ENCODE measurements at places on chromosomes 6 and 20.
A peak's percentile ranks its signal among the peaks of the same experiment; 100 is the strongest.

- DNase-seq = no peak
Observed at GRCh38 chr20:40540166-40540565, 148.9 kb downstream of the MAFB start.

- DNase-seq = no peak
Observed at GRCh38 chr20:1830240-1830639, 65.0 kb upstream of the SIRPA start.

DNA sequence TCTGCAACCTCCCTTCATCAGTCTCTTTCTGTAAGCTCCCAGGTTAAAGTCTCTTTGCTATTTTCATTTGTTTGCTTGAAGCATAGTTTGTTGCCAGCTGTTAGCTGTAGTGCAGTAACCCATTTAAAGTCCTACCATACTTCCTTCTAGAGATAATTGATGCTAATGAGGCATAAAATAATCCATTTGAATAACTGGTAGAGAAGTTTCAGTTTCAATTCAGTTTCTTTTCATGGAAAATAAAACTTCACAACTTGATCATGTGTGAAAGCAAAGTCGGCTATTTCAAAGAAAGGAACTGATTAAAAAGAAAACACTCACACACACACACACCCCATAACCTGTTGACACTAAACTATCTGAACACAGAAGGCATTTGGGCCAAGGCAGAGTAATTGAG, 68.5 kb upstream of the TENT5A start:
- DNase-seq = no peak

DNA sequence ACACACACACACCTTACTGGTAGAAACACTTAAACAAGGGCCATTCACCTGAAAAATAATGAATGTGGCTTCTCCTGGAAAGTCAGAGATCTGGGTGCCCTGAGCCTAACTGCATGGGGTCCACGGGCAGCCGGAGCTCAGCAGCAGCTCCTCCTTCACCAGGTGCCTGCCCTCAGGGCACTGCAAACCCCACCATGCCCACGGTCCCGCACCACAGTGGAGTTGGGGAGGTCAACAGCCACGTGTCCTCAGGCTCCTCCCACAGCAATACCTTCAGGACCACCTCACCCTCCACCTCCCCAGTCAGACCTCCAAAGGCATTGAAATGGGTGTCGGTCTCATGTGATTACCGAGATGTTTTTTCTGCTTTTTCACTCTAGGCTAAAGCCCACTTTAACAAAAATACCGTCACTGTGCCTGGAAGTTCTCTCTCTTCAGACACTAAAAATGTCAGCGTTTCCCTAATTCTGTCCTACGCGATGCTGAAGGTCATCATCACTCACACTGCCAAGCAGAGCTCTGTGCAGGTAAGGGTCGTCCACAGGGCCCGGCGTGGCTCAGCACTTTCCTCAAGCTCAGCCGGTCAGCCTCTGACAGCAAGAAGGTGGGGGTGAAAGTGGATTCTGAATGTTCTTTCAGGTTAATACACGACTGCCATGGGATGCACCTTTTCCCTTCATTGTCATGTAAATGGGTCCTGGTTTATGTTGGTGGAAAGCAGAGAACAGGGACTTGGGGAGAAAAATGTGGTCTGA, 48.9 kb downstream of the CDK5RAP1 start:
- no peak for DNase-seq

DNA sequence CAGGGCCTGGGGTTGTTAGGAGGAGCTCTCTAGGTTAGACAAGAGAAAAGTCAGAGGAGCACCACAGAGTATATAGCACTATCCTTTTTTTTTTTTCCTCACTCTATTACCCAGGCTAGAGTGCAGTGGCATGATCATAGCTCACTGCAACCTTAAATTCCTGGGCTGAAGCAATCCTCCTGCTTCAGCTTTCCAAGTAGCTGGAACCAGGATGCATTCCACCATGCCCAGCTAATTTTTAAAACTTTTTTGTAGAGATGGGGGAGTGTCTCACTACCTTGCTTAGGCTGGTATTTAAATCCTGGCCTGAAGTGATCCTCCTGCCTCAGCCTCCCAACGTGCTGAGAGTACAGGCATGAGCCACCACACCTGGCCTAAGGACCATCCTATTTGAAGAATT, 19.3 kb upstream of the AKIRIN2 start:
- no peak for DNase-seq

DNA sequence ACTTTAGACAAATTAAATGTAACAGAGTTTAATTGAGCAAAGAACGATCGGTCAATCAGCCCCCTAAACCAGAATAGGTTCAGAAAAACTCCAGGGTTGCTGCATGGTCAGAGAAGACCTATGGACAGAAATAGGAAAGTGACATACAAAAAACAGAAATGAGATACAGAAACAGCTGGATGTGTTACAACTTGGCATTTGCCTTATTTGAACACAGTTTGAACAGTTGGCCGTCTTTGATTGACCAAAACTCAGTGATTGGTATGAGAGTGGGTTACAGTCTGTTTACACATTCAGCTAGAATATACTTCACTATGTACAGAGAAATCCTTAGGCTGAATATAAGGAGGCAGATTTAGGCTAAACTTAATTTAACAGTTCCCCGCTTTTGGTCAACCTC, 19.9 kb downstream of the SRSF6 start:
- DNase-seq = no peak

- DNase-seq = peak; percentile 27
Observed at GRCh38 chr6:36984581-36985416, 1.2 kb downstream of the MTCH1 start.

DNA sequence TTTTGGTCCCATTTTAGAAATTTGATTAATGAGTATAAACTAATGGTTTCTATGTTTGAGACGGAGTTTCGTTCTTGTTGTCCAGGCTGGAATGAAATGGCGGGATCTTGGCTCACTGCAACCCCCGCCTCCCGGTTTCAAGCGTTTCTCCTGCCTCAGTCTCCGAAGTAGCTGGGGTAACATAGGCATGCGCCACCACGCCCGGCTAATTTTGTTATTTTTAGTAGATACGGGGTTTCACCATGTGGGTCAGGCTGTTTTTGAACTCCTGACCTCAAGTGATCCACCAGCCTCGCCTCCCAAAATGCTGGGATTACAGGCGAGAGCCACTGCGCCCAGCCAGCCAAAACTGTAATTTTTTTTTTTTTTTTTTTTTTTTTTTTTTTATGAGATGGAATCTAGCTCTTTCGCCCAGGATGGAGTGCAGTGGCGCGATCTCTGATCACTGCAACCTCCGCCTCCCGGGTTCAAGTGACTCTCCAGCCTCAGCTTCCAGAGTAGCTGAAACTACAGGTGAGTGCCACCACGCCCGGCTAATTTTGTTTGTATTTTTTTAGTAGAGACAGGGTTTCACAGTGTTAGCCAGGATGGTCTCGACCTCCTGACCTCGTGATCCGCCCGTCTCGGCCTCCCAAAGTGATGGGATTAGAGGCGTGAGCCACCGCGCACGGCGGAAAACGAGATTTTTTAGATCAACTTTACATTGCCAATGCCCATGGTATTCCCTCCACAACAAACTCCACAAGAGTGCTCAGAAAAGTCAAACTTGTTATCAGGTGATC, 127.8 kb downstream of the HFE start:
- DNase-seq = no peak

DNA sequence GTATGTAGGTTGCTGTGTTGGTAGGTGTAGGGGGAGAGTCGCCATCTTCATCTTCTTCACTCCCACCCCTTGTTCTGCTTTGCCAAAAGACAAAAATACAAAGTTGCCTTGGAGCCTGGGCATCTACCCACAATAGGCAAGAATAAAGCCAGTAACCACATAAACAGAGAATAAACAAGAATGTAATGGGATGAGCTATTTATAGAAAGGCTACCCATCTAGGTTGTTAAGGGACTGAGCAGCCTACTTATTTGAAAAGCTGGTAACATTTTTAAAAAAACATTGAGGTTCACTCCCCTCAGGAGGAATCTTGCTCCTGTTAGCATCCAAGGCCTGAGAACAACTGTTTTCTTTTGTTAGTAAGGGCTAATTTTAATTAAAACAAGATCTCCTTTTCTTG, 301.4 kb upstream of the STXBP5 start:
- no peak for DNase-seq

GRCh38 chr6:5878792-5879191, 127.9 kb downstream of the NRN1 start:
- DNase-seq = no peak

- DNase-seq = no peak
Observed at GRCh38 chr20:35773154-35773751, 1.4 kb downstream of the PHF20 start.

GRCh38 chr6:167769408-167770190, 57.1 kb upstream of the AFDN start:
- no peak for DNase-seq

GRCh38 chr6:107767637-107768036, 56.5 kb downstream of the SCML4 start:
- no peak for DNase-seq

DNA sequence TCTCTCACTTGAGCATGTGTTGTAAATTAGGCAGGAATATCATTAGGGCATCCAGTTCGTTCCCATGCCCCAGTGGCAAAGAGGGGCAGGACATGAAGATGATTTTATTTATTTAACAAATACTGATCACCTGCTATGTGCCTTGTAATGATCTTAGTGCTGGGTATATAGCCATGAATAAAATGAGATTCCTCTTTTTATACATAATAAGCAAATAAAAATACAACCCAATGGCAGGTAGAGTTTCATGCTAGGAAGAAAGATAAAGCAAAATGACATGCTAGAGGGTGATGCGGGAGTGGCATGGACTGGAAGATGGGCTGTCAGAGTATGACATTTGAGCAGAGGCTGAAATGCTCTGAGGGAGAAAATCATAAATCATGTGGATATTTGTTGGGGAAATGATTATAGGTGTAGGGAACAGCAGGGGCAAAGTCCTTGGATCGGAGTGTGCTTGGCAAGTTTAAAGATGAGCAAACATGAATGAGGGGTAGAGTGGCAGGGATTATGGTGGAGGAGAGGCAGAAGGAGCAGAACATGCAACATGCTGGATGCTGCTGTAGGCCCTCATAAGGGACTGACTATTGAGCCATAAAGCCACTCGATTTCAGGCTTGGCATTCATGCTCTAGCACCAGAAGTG, 342.1 kb downstream of the PLCB1 start:
- DNase-seq = no peak

GRCh38 chr6:44009425-44010321, 117.6 kb downstream of the MRPL14 start:
- no peak for DNase-seq

GRCh38 chr20:6756693-6757595, 10.5 kb upstream of the BMP2 start:
- no peak for DNase-seq

DNA sequence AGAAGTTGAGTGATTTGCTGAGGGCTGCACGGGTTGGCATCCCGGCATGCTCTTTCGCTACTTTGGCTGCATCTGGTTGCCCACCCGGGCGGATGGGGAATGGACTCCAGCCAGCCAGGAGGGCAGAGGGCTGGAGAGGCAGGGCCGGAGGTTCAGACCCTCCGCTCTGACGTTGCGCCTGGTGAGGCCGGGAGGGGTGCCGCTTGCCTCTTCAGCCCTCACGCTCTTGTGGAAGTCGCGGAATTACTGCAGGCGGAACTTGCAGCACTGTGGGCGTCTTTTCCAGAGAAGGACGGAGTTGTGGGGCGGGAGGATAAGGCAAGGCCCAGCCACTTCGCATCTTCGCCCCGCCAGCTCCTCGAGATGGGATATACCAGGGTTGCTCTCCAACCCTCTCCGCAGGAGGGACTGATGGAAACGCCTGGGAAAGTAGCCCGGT, 656 bp downstream of the RTEL1 start:
- DNase-seq = no peak

GRCh38 chr6:6256886-6257285, 63.6 kb downstream of the F13A1 start:
- DNase-seq = no peak

DNA sequence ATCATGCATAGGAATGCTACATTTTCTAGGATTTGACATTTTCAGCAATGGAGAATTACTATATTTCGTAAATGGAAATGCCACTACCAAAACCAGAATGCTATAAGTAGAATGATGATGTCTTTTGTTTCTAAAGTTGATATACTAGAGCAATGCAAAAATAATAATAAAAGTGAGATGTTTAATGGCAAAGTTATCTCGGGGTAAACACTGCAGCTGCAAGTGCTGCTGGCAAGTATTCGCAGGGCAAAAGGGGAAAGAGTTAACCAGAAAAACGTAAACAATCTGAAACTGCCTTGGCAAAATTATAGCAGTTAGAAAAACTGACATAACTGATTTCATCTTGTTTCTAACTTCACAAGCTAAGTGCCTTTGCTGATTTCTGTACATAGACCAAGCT, 45.5 kb upstream of the FILIP1 start:
- DNase-seq = no peak

GRCh38 chr6:33824461-33825154, 20.8 kb upstream of the MLN start:
- no peak for DNase-seq

- no peak for DNase-seq
Observed at GRCh38 chr6:145845557-145845956, 31.0 kb upstream of the FBXO30 start.

DNA sequence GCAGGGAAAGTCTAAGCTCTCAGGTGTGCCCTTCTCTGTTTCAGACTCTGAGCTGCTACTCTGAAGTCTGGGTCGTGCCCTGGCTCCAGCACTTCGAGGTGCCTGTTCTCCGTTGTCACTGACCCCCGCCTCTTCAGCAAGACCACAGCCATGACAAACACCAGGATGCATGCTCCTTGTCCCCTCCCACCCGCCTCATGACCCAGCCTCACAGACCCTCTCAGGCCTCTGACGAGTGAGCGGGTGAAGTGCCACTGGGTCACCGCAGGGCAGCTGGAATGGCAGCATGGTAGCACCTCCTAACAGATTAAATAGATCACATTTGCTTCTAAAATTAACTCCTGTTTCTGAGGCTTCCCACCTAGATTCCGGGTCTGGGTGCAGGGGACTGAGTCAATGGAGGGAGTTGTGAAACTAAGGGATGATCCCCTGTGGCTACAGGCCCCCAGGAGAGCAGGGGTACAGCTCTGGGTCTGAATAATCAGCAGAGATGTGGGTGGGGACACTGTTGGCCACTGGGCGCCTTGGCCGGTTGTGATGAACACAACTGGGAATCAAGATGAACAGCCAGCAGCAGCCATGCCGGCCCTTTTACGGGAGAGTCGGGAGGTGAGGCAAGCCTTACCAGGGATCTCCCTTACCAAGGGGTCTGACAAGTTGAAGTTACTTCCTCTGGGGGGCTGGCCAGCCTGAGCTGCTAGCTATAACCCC, 10.7 kb downstream of the CST7 start:
- no peak for DNase-seq

GRCh38 chr6:141123049-141123448, 1009.7 kb upstream of the GJE1 start:
- DNase-seq = no peak

DNA sequence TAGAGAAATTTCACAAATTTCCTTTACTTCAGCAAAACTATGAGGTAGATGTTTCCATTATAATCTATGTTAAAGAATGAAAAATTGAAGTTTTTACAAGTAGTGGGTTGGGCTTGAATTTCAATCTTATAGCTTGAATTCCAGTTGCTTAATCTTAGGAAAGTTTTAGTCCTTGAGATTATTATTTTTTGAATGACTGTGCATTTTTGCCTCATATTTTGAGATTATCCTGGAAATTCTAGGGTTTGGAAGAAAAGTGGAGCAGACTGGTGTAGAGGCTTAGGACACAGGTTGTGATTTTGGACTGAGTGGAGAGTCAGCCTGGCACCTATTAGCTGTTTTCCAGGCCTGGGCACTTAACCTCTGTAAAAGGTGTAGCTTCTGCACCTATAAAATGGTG, 5.7 kb downstream of the MTCL3 start:
- DNase-seq = no peak
